Effector memory CD4-positive, alpha-beta T cell (primary cell): ENCODE measurements at places on chromosomes 6 and 20.
A peak's percentile ranks its signal among the peaks of the same experiment; 100 is the strongest.

DNA sequence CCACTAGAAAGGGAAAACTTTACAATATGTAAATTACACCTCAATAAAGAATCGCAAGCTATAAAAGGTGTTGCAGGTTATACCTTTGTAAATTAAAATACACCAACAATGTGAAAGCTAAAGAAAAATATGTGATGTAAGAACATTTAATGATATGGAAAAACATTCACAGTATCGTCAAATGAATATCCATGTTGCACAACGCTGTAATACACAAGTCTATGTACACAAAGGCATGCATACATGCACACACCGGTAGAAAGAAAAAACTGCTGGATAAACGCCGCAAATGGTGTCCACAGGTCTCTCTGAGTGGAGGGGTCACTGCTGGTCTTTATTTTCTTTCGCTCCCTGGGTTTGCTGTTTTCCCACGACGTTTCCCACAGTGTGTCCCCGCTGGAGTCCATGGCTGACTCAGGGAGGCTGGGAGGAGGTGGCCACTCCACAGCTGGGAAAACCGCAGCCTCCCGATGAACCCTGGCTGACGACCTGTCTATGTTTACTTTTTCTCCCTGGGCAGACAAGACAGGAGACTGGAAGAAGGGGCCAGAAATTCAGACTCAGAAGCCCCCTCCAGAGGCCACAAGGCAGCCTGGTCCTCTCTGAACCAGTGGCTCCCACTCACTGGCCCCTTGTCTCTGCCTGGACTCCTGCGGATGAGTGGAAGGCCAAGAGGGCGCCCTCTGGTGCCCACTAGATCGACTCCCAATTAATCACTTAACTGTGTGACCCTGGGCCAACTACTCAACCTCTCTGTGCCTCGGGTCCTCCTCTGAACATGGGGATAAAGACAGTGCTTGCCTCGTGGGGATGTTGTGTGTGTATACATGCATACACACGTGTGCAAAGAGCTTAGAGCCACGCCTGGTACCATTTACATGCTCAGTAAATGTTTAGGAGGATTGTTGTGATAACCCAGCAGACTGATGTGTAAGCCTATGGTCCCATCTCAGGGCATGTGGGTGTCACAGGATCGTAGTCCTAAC, 12.8 kb upstream of the BPI start:
- H3K4me1 ChIP-seq = no peaks in the 10 kb centered on the region
- H3K27me3 ChIP-seq = no peaks in the 10 kb centered on the region
- no peak overlapping the region for H3K4me3 ChIP-seq
- no peak overlapping the region for H3K27ac ChIP-seq
- DNase-seq = no peak

GRCh38 chr20:39939241-39939865, 749.7 kb downstream of the MAFB start:
- H3K4me1 ChIP-seq = no peaks in the 10 kb centered on the region
- H3K4me3 ChIP-seq = no peak overlapping the region
- no peak for DNase-seq
- H3K27ac ChIP-seq = no peak overlapping the region

DNA sequence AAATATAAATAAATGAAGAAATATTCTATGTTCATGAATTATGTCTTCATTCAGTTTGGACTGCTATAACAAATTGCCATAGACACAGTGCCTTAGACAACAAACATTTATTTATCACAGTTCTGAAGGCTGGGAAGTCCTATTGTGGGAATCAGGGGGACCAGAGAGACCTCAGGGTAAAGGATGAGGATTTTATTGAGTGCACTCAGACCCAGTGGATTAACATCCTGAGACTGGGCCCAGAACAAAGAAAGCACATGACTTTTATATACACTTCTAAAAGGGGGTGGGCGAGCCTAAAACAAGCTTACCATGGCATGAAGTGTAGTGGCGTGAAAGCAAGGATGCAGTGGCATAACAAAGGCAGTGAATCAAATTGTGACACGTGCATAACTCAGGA, 26.9 kb upstream of the CBLN4 start:
- no peaks in the 10 kb centered on the region for H3K4me1 ChIP-seq
- H3K4me3 ChIP-seq = no peak overlapping the region
- no peak overlapping the region for H3K27ac ChIP-seq
- no peaks in the 10 kb centered on the region for H3K36me3 ChIP-seq

DNA sequence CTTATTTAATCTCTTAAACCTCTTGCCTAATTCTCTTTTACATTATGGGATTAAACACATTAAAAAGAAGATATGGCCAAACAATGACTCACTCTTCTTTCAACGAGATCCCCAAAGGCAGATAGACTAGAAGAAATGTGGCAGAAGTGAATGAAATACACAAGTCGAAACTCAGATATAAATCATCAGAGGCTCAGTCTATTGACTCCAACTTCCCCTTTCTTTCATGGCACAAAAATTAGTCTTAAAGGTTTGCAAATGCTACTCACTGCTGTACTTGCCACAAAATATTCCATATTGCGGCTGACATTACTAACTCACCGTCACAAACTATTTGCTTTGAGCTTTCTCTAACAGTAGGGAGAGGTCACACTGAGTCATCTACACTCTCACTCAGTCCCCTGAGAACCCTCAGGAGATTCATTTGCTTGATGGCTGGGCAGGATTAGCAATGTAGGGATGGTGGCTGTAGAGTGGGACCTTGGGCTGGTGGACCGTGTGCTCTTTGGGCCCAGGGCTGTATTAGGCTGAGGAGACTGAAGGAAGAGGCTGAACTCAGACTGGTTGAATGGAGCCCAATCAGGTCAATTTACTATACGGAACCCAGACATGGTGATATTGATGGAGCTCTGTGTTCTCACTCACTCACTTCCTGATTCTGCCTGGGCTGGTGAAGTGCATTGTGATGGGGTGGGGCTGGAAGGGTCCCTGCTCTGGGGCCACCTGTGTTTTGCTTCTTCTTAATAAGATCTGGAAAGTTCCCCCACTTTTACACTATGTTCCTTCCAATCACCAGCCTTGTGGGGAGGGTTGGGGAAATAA, 42.8 kb upstream of the UBR2 start:
- no peaks in the 10 kb centered on the region for H3K27me3 ChIP-seq
- H3K36me3 ChIP-seq = no peaks in the 10 kb centered on the region
- H3K4me3 ChIP-seq = no peak overlapping the region
- H3K27ac ChIP-seq = no peak overlapping the region
- DNase-seq = no peak

DNA sequence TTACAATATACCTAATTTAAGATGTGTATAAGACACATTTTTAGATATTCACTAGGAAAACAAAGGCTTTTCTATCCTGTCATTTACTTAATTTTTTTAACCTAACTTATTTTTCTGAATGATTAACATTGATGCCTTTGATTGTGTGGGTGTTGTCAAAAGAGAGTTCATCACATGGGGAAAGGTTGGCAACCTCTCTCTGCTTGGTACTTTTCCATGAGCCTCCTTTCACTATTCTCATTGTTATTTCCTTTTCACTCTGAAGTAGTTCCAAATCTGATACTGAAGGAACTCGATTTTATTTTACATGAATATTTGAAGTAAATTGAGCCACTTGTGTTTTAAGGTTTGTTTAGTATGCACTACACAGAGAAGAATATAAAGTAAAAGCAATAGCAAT, 35.9 kb downstream of the TPD52L1 start:
- no peak for DNase-seq
- H3K27ac ChIP-seq = no peak overlapping the region
- no peak overlapping the region for H3K4me3 ChIP-seq
- H3K4me1 ChIP-seq = no peaks in the 10 kb centered on the region

- DNase-seq = no peak
- no peaks in the 10 kb centered on the region for H3K4me1 ChIP-seq
- H3K27ac ChIP-seq = no peak overlapping the region
- H3K4me3 ChIP-seq = no peak overlapping the region
These were observed 16.9 kb upstream of the SLC16A10 start for GRCh38 chr6:111070105-111071005.

- no peak overlapping the region for H3K4me3 ChIP-seq
- no peaks in the 10 kb centered on the region for H3K27me3 ChIP-seq
- peaks cover 6% of the 10 kb centered on the region for H3K36me3 ChIP-seq
- no peak for DNase-seq
These were observed 3.4 kb downstream of the MED20 start for GRCh38 chr6:41917528-41917927.

GRCh38 chr6:26155061-26155930, 68.1 kb downstream of the HFE start:
- H3K4me1 ChIP-seq = peaks cover 20% of the 10 kb centered on the region
- no peak for DNase-seq
- H3K27me3 ChIP-seq = no peaks in the 10 kb centered on the region
- no peaks in the 10 kb centered on the region for H3K36me3 ChIP-seq

GRCh38 chr6:87350516-87350915, 5.9 kb downstream of the C6orf163 start:
- no peak overlapping the region for H3K27ac ChIP-seq
- DNase-seq = no peak
- no peaks in the 10 kb centered on the region for H3K36me3 ChIP-seq
- no peaks in the 10 kb centered on the region for H3K27me3 ChIP-seq

GRCh38 chr20:23583526-23583925, 15.2 kb upstream of the CST9L start:
- H3K4me3 ChIP-seq = no peak overlapping the region
- H3K27me3 ChIP-seq = no peaks in the 10 kb centered on the region
- H3K4me1 ChIP-seq = no peaks in the 10 kb centered on the region
- no peaks in the 10 kb centered on the region for H3K36me3 ChIP-seq

DNA sequence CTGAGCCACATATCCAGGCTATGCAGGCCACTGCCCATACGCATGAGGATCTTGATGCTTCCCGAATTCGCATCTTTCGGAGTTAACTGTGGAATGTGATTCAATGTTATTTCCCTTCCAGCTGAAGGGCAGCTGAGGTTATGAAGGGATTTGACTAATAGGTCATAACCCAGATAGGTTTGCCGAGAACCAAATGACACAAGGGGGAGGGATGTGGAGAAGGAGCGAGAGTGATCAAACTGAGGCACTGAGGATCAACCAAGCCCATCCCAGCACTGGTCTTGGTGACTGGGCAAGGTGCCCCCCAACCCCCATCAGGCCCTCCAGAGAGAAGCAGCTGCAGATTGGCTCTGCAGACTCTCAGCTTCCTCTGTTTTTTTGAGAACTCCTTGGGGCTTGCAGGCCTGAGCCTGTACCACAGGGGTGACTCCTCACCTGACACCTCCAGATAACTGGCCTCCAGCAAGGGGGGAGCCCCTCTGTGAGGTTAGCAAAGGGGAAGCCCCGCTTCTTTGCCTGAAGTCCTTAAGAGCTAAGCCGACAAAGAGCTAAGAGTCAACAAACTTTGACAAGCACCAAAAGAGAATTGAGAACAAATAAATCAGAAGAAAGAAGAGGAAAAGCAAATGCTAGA, 185.9 kb downstream of the PDE7B start:
- H3K27ac ChIP-seq = no peak overlapping the region
- H3K4me3 ChIP-seq = no peak overlapping the region
- no peaks in the 10 kb centered on the region for H3K36me3 ChIP-seq
- no peaks in the 10 kb centered on the region for H3K27me3 ChIP-seq
- no peak for DNase-seq

DNA sequence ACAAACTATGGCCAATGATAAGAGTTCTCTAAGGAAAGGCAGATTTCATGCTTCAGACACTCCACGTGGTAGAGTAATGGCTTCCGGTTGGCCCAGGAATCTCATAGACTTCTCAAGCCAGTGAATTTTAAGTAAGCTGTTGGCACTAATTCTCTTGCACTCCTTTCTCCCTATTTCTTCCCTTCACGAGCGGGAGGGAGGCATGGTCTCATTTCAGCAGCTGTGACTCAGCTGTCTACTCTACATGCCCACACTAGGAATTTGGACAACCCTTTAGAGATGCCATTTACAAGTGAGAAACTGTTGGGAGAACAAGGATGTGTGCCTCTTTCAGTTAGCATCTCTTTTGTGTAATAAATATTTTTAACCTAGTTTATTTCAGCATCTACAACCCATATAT, 107.7 kb downstream of the PTPRK start:
- H3K27ac ChIP-seq = no peak overlapping the region
- no peaks in the 10 kb centered on the region for H3K27me3 ChIP-seq
- DNase-seq = no peak
- H3K4me1 ChIP-seq = no peaks in the 10 kb centered on the region

GRCh38 chr20:56828402-56828801, 199.3 kb downstream of the TFAP2C start:
- no peak for DNase-seq
- H3K4me3 ChIP-seq = no peak overlapping the region
- no peak overlapping the region for H3K27ac ChIP-seq
- H3K4me1 ChIP-seq = no peaks in the 10 kb centered on the region
- no peaks in the 10 kb centered on the region for H3K27me3 ChIP-seq

DNA sequence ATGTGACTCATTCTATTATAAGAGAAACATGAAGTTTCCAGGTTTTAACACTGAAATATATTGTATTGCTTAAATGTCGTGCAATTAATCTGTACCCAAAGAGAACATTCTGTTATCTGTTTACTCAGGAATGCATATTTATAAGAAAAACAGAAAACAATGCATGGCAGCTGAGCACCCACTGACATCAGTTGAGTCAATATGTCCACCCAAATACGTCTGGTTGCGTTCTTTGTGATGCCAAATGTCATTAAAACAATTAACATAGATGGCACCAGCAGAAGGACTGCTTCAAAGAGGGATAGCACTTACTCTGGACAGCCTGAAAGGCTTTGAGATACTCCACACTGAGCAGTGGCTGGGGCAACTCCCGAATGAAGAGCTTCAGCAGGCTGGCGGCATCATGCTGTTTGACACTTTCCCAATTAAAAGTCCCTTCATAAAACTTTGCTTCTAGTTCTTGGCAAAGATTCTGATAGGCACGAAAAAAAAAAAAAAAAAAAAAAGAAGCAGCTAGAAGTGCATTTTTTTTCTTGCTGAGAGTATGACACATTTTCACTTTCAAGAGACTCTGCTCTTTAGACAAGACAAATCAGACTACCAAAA, 102.3 kb downstream of the ARHGAP18 start:
- DNase-seq = no peak
- no peaks in the 10 kb centered on the region for H3K36me3 ChIP-seq
- no peaks in the 10 kb centered on the region for H3K4me1 ChIP-seq

DNA sequence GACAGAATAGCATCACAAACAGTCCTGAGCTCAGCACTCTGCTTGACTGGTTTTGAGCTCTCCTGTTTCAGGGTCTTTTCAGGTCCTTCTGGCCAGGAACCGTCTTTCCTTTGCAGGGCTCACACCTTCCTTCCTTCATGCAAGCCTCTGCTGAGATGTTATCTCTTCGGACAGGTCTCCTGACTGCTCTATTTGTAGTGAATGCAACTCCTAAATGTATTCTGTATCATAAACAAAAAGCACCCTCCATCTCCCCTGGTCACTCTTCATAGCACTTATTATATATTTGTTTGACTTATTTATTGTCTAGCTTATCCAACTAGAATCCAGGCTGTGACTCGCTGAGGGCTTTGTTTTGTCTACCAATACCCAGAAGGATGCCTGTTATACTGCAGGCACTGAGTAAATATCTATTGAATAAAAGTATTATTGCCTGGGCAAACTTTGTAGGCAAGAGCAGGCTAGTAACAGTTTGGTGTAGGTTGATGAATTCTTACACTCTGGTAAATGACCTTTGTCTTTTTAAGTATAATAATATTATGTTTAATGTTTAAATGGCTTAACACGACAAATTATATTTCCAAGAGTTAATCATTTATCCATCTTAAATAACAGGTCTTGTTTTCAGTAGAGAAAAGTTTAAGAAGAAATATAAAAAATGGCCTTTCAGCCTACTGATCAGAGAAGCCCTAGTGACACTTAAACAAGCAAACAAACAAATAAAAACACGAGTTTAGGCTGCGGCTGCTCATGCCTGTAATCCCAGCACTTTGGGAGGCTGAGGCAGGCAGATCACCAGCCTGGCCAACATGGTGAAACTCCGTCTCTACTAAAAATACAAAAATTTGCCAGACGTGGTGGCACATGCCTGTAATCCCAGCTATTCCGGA, 199.7 kb downstream of the BCAS1 start:
- H3K27me3 ChIP-seq = no peaks in the 10 kb centered on the region
- H3K4me3 ChIP-seq = no peak overlapping the region
- H3K36me3 ChIP-seq = no peaks in the 10 kb centered on the region
- H3K27ac ChIP-seq = peak overlapping the region; percentile 46
- H3K4me1 ChIP-seq = peaks cover 58% of the 10 kb centered on the region
- no peak for DNase-seq
